ENCODE measurements at places on chromosomes 1 and 21. TPM values are rescaled to one million over a fixed set of nuclear protein-coding genes. Genes with fewer than 3 reads are reported as not detected.
A peak's percentile ranks its signal among the peaks of the same experiment; 100 is the strongest.

Gene LCE1C
- not detected for total RNA-seq

Gene CLCA4
- not detected for total RNA-seq

Gene DMBX1
- 0.88 TPM for total RNA-seq

Gene B3GALT2
- total RNA-seq = not detected

Gene FABP3
- total RNA-seq = not detected

Gene LMX1A
- total RNA-seq = not detected

Gene CAPN9
- total RNA-seq = not detected

Gene BCAR3
- total RNA-seq = 15.7 TPM

Gene LDLRAD1
- total RNA-seq = 0.24 TPM

Gene RHCE
- total RNA-seq = not detected

GRCh38 chr1:46655848-46656247 lies 12.3 kb downstream of the ATPAF1 start:
- no peaks in the 10 kb centered on the region for H3K36me3 ChIP-seq
- no peak overlapping the region for H3K4me3 ChIP-seq
- no peaks in the 10 kb centered on the region for H3K27me3 ChIP-seq
- H3K4me1 ChIP-seq = no peaks in the 10 kb centered on the region
- H3K27ac ChIP-seq = no peak overlapping the region
- DNase-seq = no peak

DNA sequence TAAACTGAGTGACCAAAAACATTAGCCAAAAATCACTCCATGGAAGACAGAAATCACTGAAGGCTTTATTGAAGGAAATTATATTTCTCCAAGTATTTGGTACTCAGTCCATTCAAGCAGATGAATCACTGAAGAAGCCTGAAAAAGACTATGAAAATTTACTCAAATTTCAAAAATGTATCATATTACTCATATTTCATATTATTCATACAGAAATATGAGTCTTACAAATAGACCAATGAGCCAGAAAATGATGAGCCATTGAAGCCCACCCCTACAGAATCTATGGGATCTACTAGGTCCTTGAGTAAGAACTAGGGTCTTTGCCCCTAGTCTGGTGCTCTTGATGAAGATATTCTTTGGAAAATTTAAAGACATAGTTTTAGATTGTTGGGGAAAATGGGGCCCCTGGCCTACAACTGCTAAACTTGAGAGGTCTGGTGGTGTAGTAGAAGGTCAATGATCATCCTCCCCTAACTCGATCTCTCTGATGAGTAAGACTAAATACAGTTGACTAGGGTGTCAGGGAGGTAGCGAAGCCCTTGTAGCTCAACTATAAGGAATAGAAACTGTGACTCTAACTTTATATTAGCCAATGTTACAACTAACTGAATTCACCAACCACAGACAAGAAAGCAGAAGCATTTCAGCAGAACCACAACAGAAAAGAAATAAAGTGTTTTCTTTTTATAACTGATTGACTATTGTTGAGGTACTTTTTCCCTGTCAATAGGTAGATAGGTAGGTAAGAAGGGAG lies 81.0 kb downstream of the NOTCH2 start:
- peaks cover 5% of the 10 kb centered on the region for H3K36me3 ChIP-seq
- H3K27me3 ChIP-seq = no peaks in the 10 kb centered on the region

DNA sequence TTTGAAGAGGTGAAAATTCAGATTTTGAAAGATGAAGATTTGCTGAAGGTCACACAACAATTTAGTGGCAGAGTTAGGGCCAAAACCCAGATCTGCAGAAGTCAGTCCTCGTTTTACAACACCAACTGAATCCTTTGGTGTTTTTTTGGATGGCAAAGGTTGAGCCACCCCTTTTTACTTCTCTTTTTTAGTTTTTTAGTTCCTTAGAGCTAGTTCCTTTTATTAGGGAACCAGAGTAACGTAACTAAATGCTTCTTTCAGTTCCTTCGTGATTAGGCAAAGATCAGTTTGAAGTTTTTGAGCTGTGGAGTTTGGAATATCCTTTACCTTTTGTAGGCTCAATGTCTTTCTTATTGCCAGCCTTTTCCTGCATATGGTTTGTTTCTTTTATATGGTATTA lies 67.9 kb upstream of the ARID1A start:
- no peaks in the 10 kb centered on the region for H3K4me1 ChIP-seq
- H3K27me3 ChIP-seq = no peaks in the 10 kb centered on the region
- no peak for DNase-seq

- H3K4me1 ChIP-seq = no peaks in the 10 kb centered on the region
- DNase-seq = no peak
- H3K27ac ChIP-seq = peak overlapping the region; percentile 68
- peaks cover 18% of the 10 kb centered on the region for H3K36me3 ChIP-seq
- no peaks in the 10 kb centered on the region for H3K27me3 ChIP-seq
Observed at GRCh38 chr1:35768350-35769187, 1.2 kb downstream of the CLSPN start.

- DNase-seq = no peak
- no peaks in the 10 kb centered on the region for H3K36me3 ChIP-seq
- H3K27ac ChIP-seq = no peak overlapping the region
Observed at GRCh38 chr1:239429163-239429562, 42.8 kb downstream of the CHRM3 start.

DNA sequence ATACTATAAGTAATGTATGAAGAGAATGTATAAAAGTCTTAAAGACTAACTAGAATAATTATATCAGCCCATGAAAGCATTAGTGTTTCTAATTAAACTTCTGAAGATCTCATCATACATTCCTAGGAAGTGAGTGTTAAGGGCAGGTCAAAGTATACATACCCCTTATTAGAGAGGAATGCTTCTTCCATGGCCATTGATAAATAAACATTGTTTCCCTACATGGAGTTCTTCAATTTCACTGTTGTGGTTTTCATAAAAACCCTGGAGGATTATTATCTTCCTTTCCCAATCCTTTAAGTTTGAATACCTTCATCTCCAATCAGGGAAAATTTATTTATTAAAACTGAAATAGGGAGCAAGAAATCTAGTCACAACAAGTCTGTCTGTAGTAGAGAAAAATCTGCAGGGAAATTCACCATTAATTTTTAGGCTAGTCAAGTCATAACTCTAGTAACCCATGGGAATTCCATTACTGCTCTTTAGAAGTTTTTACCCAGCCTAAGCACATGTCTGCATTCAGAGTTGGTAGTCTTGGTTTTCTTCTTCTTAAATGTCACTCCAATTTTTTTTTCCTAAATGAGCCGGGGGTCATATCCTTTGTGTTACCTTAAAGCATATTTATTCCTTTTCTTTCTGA lies 147.0 kb downstream of the TNFSF18 start:
- H3K36me3 ChIP-seq = peaks cover 8% of the 10 kb centered on the region
- DNase-seq = no peak
- peaks cover 71% of the 10 kb centered on the region for H3K4me1 ChIP-seq
- no peaks in the 10 kb centered on the region for H3K27me3 ChIP-seq

DNA sequence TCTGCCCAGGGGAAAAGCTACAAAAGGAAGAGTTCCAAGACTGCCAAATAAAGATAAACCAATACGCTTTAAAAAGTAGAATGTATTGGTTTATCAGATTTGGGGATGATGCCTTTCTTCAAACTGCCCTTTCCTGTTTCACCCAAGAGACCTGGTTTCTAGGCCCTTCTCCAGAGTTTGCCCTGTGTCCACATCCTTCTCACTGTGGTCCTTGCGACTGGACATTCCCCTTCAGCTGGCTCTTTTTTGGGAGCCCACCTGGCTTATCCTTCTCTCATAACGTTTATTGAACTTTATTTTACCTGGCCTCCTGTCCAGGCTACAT lies 490 bp upstream of the CZIB start:
- peaks cover 17% of the 10 kb centered on the region for H3K4me1 ChIP-seq
- peak overlapping the region; percentile 86 for H3K27ac ChIP-seq
- H3K36me3 ChIP-seq = peaks cover 18% of the 10 kb centered on the region
- DNase-seq = no peak

DNA sequence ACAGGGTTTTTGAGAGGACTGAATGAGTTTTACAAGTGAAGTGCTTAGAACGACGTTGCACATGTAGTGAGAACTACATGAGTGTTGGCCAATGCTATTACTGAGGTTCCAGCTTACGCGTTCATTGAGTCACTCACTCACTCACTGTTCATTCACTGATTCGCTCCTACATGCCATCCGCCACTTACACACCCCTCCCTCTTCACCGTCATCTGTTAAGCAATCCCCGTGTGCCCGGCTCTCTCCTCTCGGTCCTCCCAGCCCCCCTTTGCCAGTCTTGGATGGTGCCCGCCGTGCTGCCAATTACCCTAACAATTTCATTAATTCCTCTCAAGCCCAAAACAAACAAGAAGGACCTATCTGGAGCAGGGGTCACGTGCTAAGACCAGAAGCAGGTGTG lies 27.3 kb upstream of the EPHA2 start:
- H3K27ac ChIP-seq = peak overlapping the region; percentile 33
- H3K4me3 ChIP-seq = no peak overlapping the region
- peaks cover 31% of the 10 kb centered on the region for H3K4me1 ChIP-seq
- H3K36me3 ChIP-seq = peaks cover 18% of the 10 kb centered on the region
- no peaks in the 10 kb centered on the region for H3K27me3 ChIP-seq
- no peak for DNase-seq

- peak overlapping the region; percentile 34 for H3K27ac ChIP-seq
- H3K27me3 ChIP-seq = peaks cover 21% of the 10 kb centered on the region
- no peak overlapping the region for H3K4me3 ChIP-seq
- H3K4me1 ChIP-seq = peaks cover 51% of the 10 kb centered on the region
Observed at GRCh38 chr1:152906023-152906565, 2.3 kb upstream of the IVL start.

DNA sequence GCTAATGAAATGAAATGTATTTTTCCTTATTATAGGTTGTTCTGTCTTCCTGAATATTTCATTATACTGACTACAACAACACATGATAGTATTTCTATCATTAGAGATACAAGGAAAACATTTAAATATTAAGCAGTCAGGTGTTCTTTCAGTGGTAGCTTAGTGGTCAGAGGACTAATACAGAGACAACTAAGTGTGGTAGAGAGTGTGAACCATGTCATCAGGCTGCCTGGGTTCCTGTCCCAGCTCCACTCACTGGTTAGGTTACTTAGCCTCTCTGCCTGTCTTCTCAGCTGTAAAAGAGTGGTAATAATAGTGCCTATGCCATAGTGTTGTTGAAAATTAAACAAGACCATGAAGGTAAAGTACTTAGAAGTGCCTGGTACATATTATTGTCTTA lies 3.9 kb downstream of the UAP1 start:
- H3K4me3 ChIP-seq = no peak overlapping the region
- H3K4me1 ChIP-seq = peaks cover 51% of the 10 kb centered on the region
- DNase-seq = no peak
- H3K36me3 ChIP-seq = peaks cover 51% of the 10 kb centered on the region
- H3K27ac ChIP-seq = no peak overlapping the region

- no peak overlapping the region for H3K4me3 ChIP-seq
- no peaks in the 10 kb centered on the region for H3K27me3 ChIP-seq
- peak; percentile 61 for DNase-seq
Observed at GRCh38 chr1:94481473-94481933, 60.1 kb downstream of the F3 start.

DNA sequence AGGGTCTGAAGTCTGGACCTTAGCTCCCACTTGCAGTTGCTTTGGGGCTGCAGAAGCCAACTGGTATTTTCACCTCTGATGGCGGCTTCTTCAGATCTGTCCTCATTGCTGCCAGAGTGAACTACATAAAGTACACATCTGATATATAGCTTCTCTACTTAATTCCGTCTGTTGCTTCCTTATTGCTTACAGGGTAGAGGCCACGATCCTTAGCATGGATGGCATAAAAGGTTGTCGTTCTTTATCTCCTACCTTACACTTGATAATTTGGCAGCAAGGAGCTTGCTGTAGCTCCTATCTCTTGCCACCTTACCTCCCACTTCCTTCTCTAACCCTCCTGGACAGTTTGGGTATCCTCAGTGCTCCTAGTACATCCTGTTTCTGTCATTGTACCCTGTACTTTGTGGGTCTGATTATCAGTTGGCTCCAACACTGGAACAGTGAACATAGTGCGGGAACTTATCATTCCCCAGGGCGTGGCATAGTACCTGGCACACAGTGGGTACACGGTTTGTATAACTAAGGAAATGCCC lies 30.9 kb upstream of the NBL1 start:
- H3K36me3 ChIP-seq = peaks cover 17% of the 10 kb centered on the region
- H3K27ac ChIP-seq = peak overlapping the region; percentile 39
- no peak for DNase-seq
- no peaks in the 10 kb centered on the region for H3K27me3 ChIP-seq
- H3K4me1 ChIP-seq = peaks cover 21% of the 10 kb centered on the region

All from Calu3 (cell line).